Effector CD4-positive, alpha-beta T cell (primary cell): ENCODE measurements at places on chromosomes 3 and 15.

DNA sequence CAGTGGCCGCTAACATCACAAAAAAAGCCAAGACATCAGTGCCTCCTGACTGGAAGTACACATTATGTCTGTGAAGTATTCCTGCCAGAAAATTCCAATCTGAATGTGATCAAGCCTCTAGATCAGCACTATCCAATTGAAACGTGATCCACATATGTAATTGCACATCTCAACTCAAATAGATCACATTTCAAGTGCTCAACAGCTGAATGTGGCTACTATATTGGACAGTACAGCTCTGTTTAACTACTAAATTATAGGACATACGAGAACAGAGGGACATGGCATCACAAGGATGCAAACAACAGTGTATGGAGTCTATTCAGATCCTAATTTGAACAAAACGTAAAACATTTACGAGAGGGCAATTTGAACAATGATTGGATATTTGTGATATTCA is 542 bp upstream of the UBAP1L start:
- DNase-seq, result no peak

DNA sequence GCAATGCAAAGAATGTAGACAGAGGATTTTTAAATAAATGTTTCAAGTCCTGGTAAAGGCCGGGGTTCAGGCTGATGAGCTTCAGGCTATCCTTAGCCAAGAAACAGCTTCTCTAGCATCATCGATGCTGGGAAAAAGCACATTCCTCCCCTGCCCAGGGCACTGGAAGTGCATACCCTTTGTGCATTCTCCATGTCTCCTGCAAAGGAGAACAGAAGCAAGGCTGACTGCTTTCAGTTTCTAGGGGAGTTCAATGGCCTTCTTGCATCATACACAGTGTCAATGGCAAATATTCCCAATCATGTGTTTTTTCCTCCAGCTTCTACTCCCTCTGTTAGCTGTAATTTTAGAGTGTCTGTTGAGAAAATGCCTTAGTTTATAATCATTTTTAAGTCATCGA is 59.9 kb downstream of the GPR176 start:
- no peak for DNase-seq

- no peak for DNase-seq
These were observed 929.2 kb upstream of the CFAP20DC start for GRCh38 chr3:59978979-59979378.

DNA sequence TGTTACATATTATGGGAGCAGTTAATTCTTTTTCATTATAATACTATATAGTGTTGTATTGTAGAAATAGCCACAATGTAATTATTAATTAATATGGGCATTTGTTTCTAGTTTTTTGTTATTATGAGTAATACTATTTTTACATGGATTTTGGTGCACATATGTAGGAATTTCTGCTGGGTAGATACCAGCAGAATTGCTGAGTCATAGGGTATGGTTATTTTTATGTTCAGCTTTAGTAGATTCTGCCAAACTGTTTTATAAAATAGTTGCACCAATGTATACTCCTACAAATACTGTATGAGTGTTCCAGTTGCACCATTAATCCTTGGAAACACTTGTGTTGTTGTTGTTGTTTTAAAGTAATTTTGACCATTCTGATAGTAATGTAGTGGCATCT is 91.5 kb downstream of the SH3GL3 start:
- no peak for DNase-seq

GRCh38 chr3:43468133-43468532 is 153.7 kb downstream of the ANO10 start:
- DNase-seq, result no peak

DNA sequence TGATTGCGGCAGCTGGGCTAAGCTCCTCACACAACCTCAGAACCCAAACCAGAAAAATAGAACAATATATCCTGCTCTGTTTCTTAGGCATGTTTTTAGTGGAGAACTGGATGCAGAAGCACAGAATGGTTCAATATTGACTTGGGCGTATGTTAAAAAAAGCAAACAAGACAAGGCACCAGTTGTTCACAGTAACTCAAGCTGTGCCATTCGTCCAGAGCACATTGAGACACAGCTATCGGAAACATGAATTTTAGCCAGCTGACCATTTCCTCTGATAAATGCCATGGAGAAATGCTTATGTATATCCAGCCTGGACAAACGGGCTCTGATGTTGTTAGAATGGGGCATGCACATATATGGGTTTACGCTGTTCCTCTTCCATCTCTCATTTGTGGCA is 129.2 kb upstream of the PDZRN3 start:
- no peak for DNase-seq

DNA sequence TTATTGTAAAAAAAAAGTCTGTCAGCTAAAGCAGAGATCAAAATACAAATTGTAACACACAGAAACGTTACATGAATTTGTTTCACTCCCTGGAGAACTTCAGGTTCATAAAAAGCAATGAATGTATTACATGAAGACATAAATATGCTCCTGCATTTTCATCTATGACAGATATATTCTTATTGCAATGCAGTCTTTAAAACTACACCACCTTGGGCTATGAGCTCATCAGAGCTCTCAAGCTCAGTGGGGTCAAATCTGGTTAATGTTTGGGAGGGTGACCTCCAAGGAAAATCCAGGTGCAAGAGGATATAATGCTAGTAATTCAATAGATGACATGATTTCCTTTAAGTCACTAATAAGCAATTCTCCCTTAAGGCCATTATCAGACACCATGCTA is 606.8 kb downstream of the EPHA3 start:
- no peak for DNase-seq

- DNase-seq, result no peak
These were observed 11.7 kb downstream of the LIPH start for GRCh38 chr3:185540695-185541094.

- DNase-seq, result no peak
These were observed 60.4 kb upstream of the SLC24A5 start for GRCh38 chr15:48060396-48060795.

DNA sequence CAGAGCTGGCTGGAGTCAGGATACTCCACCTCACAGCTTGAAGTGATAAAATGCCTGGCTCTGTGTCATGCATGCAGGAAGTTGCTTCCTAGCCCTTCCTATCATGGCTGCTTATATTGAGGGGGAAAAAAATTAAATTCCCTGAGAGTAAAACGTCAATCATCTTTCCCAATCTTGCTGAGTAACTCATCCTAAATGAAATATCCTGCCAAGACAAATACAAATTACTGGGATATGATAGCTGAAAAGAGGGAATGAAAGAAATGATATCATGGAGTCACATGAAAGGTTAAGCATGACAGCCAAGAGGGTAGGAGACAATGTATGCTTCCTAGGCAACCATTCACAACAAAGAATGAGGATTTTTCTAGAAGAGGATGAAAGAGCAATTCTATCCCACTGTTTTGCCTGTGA is 110.6 kb downstream of the ABI3BP start:
- no peak for DNase-seq

- DNase-seq, result no peak
These were observed 35.5 kb downstream of the MESD start for GRCh38 chr15:80953953-80954778.

- DNase-seq, result no peak
These were observed 49.6 kb downstream of the PARP14 start for GRCh38 chr3:122730240-122730639.

- DNase-seq, result no peak
These were observed 400.8 kb upstream of the CNTN3 start for GRCh38 chr3:75015280-75015679.

GRCh38 chr3:184008161-184008560 is 9.5 kb downstream of the ABCC5 start:
- DNase-seq, result no peak

DNA sequence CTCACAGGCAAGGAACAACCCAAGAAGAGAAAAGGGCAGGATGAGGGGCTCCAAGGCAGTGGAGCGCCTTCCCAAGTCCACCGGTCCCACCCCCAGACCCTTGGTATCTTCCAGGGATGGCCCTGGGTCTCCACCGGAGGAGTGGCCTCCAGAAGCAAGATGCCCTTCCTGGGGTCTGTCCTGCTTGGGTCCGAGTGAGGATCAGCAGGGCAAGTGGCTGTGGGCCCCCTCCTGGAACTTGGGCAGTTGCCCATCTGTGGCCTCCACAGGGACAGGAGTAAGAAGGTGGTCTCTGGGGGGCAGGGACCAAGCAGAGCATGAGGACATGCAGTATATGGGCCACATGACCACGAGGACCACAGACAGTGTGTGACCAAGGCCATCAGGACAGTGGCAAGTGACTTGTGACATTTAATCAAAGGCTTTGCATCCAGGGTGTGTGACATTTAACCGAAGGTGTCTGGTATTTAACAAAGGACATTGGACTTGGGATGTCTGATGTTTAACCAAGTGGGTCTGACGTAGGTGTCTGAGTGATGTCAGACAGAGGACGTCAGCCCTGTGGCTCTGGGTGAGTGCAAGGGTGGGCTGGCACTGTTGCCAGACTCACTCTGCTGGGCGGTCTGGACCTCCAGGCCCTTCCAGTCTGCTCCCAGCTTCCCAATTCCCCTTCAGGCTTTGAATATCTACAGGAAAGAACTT is 34.7 kb downstream of the SCN5A start:
- DNase-seq, result no peak

DNA sequence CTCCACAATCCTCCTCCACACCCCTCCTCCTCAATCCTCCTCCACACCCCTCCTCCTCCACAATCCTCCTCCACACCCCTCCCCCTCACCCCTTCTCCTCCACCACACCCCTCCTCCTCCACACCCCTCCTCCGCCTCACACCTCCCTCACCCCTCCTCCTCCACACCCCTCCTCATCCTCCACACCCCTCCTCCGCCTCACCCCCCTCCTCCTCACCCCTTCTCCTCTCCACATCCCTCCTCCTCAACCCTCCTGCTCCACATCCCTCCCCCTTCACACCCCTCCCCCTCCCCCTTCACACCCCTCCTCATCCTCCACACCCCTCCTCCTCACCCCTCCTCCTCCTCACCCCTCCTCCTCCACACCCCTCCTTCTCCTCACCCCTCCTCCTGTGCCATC is 69.8 kb upstream of the BLM start:
- DNase-seq, result no peak

GRCh38 chr3:26171006-26171405 is 381.1 kb downstream of the OXSM start:
- DNase-seq, result no peak

- DNase-seq, result no peak
These were observed 12.7 kb downstream of the COL6A6 start for GRCh38 chr3:130529486-130530215.

DNA sequence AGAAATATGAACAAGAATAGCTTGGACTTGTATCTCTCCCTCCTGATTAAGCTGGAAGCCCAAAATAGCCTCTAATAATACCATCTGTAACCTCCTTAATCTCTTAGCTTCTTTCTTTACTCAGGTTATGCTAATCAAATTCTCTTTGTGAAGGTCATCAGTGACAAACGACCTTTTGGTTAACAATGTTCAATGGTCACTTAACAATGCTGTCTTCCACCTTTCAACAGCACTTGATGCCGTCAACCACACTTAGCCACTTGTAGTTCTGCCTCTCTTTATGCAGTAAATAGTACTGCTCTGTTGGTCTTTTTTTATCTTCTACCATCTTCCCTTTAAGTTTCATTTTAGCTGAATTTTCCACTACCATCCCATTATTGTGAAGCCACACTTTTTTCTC is 476.6 kb upstream of the TGFBR2 start:
- DNase-seq, result no peak

DNA sequence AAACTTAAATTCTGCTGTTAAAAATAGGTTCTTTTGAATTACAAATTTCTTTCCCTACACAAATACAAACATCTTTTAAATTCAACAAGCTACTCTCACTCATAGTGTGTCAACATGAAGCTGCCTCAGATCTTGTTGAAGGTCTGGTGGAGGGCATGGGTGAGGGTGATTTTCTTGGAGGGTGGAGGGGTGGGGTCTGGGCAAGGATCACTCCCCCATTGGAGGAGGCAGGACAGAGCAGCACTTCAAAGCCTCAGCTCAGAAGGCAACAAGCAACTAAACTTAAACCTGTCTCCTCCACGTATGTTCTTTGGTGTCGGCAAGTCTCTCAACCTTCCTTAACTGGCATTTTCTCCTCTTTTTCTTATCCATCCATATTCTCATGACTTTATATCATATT is 730.9 kb downstream of the NR2F2 start:
- DNase-seq, result no peak

DNA sequence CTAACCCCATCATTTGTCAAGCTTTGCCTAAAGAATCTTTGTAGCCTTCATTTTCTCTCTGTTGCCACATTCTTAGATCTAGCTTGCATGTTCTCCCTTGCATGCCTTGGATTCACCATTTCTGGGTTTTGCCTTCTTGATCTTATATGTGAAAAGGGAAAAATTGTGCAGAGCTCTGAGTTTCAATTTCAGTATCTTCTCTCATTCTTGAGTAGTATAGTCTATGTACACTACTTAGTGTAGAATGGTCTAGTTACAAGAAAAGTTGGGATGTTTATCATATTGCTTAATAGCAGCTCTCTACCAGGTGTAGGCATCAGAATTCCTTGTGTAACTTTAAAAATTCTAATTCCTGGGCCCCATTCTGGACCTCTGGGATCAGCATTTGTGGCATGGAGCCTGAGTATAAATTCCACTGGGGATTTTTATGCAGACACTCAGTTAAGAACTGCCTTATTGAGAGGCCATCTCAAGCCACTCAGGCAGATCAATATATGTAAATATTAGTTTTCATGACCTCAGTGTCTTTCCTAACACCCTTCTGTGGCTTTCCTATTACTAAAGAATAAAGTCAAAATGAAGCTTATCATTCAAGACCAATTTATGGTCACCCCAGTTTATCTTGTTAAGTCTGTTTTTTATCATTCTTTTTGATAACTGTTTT is 23.4 kb downstream of the GTF2E1 start:
- DNase-seq, result no peak

DNA sequence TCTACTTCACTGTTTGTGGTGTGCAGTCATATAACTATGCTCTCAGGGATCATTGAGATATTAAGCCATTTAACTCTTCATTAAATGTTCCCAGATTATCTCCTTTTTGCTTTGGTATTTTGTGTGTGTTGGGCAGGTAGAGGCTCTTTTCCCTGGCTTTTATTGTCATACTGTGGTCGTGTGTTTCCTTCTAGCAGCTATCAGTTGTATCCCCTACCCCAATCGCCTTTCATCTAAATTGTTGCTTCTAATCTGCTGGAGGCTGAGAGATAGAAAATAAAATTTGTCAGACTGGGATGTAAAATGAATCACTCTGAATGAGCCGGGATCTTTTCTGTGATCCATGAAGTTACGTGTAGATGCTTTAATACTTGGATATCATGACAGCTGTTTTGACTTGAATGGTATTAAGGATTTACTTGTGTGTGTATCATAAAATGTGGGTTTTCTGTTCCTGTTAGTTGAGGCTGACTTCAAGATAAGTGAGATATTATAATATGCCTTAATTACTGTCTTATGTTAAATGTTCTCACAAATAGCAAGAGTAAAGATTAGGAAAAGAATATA is 9.2 kb downstream of the NFKBIZ start:
- DNase-seq, result no peak

DNA sequence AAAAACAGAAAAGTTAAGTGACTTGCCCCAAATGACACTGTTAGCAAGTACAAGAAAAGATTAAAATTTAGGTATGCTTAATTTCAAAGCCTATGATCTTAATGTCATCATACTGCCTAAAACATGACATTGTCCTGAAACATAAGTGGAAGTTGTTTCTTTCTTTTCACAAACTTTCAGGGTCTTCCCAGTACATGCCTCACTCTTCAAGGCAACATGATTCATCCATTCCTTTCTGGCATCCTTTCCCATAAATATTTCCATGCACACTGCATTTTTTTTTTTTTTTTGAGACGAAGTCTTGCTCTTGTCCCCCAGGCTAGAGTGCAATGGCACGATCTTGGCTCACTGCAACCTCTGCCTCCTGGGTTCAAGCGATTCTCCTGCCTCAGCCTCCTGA is 42.5 kb upstream of the KPNA4 start:
- no peak for DNase-seq
